Hematopoietic multipotent progenitor cell treated with erythropoietin and hydrocortisone succinate and interleukin-3 and kit ligand, for 17 days (in vitro differentiated cells): ENCODE measurements at places on chromosomes 1 and 21.

DNA sequence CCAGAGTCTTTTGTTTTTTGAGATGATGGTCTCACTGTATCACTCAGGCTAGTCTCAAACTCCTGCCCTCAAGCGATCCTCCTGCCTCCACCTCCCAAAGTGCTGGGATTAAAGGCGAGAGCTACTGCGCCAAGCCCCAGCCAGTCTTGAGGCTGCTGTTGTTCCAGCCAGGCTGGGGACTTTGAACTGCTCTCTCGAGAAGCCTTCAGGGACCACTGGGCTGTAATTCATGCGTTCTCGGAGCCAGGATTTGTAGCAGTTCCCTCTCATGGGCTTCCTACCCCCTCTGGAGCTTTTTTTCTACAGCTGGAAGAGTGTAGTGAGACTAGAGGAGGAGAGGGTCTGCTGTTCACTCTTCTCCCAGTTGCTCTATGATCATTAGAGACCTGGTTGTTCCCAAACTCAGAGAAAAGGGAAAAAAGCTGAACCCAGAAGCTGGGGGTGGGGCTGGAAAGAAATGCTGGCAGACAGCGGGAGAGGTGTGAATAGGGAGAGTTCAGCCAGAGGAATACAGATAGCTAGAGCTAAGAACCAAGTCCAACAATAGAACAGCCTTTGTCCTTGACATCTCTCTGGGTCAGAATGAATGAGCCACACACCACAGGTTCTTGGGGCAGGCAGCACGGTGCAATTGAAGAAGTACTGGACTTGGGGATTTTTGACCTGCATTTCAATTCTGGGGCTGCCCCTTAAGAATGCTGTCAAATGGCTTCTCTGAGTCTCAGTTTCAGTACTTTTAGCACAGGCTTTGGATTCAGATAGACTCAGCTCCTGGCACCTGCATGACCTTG is 13.2 kb upstream of the SLC41A1 start:
- DNase-seq: no peak

DNA sequence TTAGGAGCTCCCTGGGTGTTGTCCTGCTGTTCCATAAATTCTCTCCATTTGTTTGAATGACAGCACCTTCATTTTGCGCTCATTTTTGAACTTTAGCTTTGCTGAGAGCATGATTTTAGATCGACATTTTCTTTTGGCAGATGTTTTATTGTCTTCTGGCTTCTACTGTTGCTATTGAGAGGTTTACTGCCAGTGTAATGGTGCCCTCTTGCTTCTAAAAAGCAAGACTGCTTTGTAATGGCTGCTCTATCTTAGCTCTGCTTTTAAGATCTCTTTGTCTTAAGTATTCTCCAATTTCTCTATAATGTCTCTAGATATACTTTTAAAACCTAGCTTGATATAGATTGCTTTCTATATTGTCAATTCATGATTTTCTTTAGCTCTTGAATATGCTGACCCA is 27.8 kb downstream of the THEM4 start:
- DNase-seq: no peak

- no peak for DNase-seq
Measured at GRCh38 chr1:110477041-110477440, 26.1 kb downstream of the PROK1 start.

DNA sequence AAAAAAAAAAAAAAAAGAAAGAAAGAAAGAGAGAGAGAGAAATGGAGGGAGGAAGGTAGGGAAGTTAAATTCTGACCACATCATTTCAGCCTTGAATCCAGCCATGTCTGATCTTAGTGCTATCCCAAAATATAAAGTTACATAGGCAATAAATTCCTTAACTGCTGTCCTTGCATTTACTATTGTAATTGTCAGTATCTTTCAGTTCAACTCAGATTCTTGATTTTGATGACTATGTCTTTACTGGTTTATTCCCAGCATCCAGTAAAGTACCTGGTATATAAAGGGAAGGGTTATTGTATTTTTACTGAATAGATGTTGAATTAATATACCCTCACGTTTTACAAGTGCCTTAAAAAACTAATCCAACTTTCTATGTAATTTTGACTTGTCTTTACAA is 8.9 kb upstream of the COP1 start:
- DNase-seq: no peak

DNA sequence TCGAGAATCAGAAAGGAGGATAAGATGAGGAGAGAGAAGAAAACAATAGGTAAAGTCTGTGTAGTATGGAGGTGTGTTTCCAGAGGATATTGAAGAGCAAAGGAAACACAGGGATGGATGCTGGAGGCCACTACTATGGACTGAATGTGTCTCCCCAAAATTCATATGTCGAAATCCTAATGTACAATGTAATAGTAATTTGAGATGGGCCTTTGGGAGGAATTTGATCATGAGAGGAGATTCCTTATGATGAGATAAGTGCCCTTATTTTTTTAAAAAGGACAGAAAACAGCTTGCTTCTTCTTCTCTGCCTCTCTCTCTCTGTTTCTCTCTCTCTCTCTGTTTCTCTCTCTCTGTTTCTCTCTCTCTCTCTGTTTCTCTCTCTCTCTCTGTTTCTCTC is 602.2 kb upstream of the ADAMTS5 start:
- no peak for DNase-seq

DNA sequence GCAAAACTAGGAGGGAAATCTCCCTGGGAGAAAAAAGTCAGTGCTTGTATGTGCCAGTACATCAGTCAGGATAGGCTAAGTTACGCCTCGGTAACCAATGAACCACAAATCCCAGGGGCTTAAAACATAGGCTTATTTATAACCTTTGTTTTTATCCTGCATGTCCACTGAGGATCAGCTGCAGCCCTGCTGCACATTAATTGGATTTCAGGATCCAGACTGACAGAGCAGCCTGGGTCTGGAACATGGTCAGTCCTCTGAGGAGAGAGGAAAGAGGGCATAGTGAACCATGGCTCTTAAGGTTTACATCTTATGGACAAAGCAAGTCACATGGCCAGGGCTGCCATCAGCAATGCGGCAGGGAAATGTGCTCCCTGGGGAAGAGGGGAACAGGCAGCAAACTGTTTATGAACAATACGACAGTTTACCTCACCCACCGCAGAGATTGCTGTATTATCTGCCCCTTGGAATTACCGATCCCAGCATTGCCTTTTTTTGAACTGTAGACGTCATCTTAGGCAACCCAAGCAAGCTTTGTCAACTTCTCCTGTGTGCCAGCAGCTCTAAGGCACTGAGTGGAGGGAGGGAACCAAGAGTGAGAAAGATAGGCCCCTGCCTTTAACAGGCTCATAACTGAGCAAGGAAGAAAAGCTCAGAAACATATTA is 9.1 kb upstream of the SPRR4 start:
- no peak for DNase-seq

DNA sequence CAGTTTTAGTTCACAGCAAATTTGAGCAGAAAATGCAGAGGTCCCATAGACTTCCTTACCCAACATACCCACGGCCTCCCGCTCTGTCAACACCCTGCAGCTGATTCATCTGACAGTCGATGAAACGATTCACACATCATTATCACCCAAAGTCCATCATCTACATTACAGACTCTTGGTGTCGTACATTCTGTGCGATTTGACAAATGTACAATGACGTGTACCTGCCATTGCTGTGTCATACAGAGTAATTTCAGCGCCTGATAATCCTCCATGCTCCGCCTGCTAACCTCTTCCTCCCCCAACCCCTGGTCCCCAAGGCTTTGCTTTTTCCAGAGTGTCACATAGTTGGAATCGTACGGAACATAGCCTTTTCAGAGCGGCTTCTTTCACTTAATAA is 94.7 kb upstream of the SLC25A33 start:
- no peak for DNase-seq

GRCh38 chr1:235929216-235929615 is 62.5 kb upstream of the LYST start:
- DNase-seq: no peak

DNA sequence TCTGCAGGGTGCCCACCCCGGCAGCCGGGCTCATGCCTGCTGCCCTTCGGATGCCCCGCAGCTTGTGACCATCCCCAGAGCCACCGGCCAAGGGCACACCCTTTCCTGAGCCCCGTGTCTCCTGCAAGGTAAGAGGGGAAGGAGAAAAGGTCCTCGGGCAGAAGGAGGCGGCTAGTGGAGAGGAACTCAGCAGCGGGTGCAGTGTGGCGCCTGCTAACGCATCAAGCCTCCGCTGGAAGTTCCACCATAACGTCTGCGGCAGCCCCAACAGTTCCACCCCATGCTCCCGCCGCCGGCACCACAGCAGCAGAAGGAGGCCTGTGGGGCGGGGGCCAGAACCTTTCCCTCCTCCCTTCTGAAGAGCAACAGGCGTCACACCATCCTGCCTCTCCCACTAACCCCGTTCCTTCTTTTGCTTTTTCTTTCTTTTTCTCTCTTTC is 990 bp downstream of the VWA5B1 start:
- no peak for DNase-seq

GRCh38 chr1:209937996-209938959 is at the start of gene SYT14:
Gene SYT14 (plus strand): TSS chr1:209938217. CDS start chr1:209938265, 48 bp downstream.
- DNase-seq: no peak
